CD4-positive, alpha-beta memory T cell (primary cell): ENCODE measurements at places on chromosomes 5 and 9.

DNA sequence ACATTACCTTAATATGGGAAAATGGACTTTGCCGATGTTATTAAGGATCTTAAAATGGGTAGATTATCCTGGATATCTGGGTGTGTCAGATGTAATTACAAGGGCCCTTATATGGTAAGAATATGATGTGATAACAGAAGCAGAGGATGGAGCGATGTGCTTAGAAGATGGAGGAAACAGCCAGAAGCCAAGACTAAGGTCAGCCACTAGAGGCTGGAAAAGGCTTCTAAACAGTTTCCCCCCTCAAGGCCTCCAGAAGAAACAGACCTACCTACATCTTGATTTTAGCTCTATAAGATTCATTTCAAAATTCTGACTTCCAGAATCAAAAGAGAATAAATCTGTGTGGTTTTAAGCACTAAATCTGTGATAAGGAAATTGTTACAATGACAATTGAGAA is 131.9 kb downstream of the CAAP1 start:
- DNase-seq, result no peak

DNA sequence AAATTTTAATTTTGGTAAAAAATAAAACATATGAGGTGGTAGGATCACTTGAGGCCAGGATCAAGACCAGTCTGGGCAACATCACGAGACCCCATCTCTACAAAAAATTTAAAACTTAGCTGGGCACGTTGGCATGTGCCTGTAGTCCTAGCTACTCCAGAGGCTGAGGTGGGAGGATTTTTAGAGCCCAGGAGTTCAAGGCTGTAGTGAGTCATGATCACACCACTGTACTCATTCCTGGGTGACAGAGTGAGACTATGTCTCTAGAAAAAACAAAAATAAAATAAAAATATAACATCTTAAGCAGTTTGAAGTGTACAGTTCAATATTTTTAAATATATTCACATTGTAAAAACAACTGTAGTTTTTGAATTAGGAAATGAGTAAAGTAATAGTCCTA is 108.3 kb downstream of the SMIM15 start:
- no peak for DNase-seq

DNA sequence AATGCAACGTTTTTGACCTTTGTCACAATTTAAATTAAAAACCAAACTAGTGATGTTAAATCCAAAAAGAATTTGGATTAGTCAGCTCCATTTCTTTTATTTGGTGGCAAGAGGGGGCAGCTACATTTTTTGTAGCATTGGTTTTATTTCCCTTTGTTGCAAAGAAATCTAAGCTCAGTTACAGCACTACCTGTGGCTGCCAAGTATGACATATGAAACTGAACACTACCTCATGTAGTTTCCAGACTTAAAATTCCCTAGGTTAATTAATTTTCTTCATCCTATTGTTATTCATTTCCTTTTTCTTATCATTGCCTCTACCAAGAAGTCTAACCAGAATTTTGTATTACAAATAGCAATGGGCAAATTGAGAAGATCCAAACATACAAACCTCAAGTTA is 393.5 kb downstream of the BRINP1 start:
- DNase-seq, result no peak

DNA sequence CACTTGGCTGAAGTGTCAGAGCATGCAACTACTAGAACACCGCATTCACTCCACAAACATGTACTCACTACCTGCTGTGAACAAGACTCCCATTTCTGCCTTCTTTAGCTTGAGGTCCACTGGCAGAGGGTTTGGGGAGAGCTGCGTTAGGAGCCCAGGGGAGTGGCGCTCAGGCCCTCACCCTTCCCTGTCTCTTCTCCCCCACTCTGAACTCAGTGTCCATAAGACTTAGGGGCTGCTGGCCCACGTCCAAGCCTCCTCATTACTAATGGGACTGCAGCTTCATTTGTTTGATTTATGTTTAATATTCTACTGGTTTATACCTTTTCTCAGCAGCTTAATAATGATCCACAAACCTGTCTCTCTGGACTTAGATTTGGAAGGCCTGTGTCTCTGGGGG is 70.9 kb downstream of the HSPA4 start:
- no peak for DNase-seq

DNA sequence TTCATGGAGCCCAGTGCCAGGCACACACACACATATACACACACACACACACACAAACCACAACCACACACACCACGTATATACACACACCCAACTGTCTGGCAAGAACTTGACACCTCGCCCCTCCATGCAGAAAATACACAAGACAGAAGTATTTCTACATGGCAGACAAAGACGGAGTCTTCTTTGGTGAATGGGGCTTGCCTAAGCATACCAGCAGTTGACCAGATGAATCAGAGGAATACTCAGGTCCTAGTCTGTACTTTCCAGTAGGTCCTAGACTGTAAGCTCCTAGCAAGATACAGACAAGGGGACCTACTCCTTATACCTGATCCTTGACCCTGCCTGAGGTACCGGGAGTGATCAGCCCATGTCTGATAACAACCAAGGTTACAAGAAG is 60.1 kb downstream of the SIL1 start:
- DNase-seq, result no peak

GRCh38 chr5:54021431-54022164 is 288.8 kb downstream of the ARL15 start:
- no peak for DNase-seq
